ENCODE measurements at places on chromosomes 2 and 18.

GRCh38 chr2:178277741-178278197 lies 83.5 kb downstream of the OSBPL6 start:
- no peak for DNase-seq

DNA sequence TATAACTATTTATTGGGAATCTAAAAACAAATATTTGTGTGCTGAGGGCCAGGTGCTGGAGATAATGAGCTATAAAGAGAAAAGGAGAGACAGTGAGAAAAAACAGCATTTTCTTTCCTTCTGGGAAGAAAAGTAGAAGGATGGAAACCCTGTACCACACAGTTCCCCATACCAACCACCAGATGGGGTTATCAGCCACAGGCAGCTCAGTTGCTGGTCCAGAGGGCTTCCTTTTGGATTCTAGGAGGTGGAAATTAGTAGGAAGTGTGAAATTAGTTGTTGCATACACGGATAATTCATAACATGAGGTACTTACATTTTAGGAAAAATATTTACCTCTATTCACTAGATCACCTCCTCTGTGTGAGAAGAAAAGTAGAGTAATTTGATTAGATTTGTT lies 237.0 kb upstream of the FOSL2 start:
- no peak for DNase-seq

GRCh38 chr2:218884519-218884918 lies 3.9 kb downstream of the WNT10A start:
- DNase-seq = no peak

DNA sequence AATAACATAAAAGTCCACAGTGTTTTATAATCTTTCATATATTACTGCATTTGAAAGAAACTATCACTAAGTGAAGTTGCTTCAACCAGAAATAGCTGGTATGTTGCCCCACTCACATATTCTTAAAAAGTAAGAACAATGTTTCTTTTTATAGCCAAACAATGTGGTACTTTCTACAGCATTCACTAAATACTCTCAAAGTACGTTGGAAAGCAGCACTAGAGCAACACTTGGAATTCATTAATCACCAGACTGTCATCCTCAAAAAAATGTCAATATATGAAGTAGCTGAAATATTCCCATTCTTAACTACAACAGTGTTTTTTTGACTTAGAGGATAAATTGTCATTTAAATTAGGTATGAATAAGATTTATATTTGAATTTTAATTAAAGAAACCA lies 32.8 kb downstream of the COBLL1 start:
- no peak for DNase-seq

DNA sequence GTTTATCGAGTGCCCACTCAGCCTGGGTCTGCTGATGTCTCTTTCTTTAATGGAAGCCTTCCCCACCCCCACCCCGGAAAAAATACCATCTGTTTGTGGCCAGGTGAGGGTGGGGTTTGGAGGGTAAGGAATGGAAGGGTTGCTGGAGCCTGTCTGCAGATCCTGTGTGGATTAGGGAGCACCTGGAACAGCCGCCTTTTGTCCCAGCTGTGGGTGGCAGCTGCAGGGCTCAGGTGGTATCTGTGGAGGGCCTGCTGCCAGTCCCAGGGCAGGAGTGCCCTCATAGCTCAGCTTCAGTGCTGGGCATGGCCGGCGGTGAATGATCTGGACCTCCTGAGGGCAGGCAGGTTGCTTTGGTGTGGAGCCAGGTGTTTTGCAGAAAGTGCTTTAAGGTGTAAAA lies 45.3 kb downstream of the IMPA2 start:
- no peak for DNase-seq

GRCh38 chr2:241850544-241851324 lies 8.0 kb downstream of the PDCD1 start:
- no peak for DNase-seq

DNA sequence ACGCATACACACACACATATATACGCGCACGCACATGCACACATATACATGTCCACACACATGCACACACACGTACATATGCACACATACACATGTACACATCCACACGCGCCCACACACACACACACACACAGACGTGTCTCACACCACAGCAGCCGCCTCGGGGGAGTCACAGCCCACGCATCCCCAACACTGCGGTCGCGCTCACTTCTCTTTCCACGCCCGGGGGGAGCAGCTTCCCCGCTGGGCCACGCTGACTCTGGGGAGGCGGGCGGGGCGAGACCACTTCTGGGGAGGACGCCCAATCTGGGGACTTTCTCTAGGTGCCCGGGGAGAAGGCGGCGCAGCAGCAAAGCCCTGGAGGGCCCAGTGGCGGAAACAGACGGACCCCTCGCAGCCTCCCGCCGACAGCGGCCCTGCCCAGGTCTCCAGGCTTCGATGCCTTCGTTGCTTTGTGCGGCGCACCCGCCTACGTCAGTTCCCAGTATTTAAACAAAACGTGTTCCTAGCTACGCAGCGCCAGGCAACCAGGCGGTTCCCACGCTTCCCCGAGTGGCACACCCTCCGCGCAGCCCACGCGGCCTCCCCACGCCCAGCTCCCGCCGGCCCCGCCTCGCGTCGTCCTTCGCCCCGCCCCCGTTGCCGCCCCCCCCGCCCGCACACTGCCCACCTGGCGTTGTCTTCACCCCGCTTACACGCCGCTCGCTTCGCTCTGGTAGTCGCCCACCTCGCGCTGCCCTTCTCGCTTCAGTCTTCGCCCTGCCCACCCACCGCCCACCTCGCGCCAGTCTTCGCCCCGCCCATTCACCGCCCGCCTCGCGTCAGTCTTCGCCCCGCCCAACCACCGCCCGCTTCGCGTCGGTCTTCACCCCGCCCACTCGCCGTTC lies 810 bp upstream of the RBFA start:
- no peak for DNase-seq

DNA sequence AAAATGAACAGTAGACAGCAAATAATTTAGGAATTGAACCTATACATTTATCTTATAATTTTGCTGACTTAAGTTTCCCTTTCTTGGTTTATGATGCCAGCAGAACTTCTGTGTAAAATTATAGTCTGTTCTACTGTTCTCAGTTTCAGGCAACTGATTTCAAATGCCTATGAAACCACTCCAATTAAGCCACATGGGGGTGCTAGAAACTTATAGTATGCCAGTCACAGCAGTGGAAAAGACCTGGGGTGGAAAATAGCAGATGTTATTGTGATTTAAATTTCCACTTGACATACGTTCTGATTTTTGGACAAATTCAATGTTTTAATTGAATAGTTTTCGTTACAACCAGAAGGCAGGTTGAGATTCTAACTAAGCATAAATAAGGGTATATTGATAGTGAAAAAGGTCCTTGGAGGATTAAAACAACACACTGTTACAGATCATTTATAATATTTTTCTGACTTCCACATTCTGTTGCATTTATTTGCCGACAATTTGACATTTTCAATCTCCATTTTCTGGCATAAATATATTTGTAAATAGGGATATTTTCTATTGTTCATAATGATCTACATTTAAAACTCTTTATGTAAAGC lies 61.4 kb downstream of the CPS1 start:
- DNase-seq = peak; percentile 63

GRCh38 chr18:31685097-31686082 lies 1.0 kb upstream of the B4GALT6 start:
- peak; percentile 90 for DNase-seq

- DNase-seq = no peak
Observed at GRCh38 chr2:38462121-38462661, 85.1 kb upstream of the ATL2 start.

DNA sequence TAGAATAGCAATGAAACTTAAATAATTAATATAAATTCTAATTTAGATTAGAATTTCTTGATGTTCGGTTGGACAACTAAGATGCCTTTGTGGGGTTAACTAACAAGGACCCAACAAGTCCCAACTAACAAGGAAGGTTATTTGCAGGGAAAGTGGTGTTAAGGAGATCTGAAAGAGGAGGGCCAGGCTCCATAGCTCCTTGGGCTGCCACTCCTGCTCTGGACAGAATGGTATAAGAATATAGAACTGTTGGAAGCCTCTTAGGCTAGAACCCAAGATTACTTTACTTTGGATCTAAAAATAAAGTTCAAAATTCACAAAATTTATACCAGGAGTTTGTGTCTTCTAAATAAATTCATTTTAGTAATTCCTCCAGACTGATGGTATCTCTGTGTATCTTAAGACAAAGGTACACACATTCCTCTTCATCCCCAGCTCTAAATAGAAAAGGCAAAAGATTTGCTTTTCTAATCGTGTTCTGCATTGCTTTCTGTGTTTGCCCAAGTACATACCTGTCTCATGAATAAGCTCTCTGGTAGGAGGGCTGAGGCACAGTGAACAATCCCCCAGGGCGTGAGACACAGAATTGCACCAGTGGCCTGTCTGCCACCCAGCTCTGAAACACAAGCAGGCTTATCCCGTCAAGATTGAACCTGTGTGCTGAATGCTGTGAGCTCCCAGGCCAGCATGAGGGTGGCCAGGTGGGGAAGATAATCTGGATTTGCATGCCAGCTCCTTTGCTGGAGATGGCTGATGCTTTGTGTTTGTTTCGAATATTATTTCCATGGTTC lies 176.0 kb downstream of the ACKR3 start:
- DNase-seq = no peak

GRCh38 chr2:112876971-112877361 lies 34.0 kb upstream of the IL37 start:
- DNase-seq = no peak

DNA sequence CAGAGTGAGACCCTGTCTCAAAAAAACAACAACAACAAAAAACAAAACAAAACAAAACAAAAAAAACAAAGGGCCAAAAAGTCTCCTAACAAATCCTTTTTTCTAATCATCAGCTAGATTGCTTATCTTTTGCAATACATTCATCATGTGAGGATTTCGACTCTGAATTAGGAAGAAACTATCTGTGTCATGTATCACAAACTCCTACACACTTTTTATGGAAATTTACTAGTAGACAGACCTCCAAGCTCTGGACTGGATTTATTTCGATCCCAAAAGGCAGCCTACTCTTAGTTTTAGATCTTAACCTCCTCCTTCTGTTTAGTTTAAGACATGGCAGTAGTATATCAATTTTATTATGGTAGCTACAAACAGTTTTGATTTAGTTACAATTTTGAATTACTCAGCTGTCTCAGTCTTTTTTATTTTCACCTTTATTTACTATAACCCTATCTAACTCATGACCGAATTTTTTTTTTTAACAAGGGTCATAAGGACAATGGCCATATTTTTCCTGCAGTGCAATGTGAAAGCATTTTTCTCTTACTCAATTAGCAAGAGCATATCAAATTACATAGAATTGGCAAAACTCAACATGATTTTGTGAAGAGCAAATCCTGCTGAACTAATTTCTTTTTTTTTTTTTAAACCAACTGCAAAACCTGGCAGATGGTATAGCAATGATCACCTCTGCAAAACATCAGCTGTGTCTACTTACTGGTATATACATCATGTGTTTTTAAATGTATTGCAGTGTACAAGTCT lies 10.7 kb upstream of the CCDC88A start:
- no peak for DNase-seq

- DNase-seq = no peak
Observed at GRCh38 chr2:84380875-84381274, 78.2 kb downstream of the SUCLG1 start.

- DNase-seq = no peak
Observed at GRCh38 chr2:148013876-148014275, 6.7 kb downstream of the ORC4 start.

- DNase-seq = peak; percentile 89
Observed at GRCh38 chr2:219398721-219399363, 11.1 kb upstream of the DNPEP start.

DNA sequence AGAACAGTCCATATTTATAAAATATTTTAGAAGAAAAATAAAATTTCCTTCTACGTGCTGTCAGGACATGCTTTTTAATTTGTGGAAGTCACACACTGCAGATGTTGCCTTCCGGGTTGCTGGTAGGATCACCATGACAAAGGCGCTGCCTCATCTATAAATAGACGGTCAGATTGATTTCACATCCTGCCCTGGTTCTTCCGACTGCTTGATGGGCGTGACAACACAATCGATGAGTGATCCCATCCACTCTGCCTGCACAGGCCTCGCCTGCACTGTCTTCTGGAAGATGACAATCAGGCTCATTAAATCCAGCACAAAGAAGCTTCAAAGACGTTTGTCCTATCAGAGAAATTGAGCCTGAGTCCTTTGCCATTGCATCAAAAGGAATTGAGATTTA lies 318.9 kb upstream of the TRIB2 start:
- no peak for DNase-seq

- DNase-seq = no peak
Observed at GRCh38 chr2:147855977-147856376, 11.1 kb downstream of the ACVR2A start.

DNA sequence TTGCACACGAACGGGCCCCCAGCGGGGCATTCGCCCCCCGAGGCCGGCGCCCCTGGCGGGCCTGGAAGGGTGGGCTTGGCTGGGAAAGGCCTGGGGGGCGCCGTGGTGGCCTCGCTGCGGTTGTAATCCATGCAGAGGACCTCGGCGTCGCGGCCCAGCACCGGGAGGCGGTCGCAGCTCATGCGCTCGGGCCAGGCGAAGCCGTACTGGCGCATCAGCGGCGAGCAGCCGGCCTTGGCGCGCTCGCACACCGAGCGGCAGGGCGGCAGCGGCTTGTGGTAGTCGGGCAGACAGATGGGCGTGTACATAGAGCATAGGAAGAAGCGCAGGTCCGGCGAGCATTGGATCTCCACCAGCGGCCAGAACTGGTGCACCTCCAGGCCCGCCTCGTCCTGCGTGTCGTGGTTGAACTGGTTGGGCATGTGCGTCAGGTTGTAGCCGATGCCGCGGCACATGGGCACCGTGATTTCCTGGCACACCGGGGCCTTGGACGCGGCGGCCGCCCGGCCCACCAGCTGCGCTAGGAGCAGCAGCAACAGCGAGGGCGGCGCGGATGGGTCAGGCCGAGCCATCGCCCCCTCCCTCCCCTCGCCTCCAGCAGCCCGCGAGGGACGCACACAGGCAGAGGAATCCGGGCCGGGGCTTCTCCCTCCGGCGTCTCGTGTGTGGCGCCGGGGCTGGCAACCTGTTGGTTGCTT lies 1.4 kb downstream of the FZD5 start:
- DNase-seq = peak; percentile 65

GRCh38 chr2:20139407-20140172 lies 85.3 kb downstream of the SDC1 start:
- no peak for DNase-seq

- no peak for DNase-seq
Observed at GRCh38 chr18:76476665-76477561, 18.1 kb downstream of the ZNF516 start.

DNA sequence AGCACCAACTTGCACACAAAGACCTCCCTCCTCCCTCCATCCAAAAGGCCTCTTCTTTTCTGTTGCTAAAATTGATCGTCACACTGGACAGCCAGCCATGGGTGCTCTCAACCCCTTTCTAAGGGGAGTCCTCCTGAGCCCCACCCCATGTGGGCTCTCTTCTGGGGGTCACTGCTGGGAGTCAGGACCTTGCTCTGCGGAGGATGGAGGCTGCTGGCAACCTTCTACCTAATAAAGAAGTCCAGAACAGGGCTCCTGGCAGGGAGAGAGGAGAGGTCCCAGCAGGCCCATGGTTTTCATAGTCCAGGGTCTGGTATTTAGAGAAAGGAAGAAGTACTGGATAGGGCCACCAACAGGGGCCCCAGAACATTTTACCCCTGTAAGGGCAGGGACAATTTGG lies 67.6 kb upstream of the OTOS start:
- DNase-seq = no peak

- no peak for DNase-seq
Observed at GRCh38 chr2:143550500-143550899, 421.3 kb downstream of the ARHGAP15 start.

All from NCI-H2081 (cell line).